Common myeloid progenitor, CD34-positive (primary cell): ENCODE measurements at places on chromosomes 5 and 9.
A peak's percentile ranks its signal among the peaks of the same experiment; 100 is the strongest.

DNA sequence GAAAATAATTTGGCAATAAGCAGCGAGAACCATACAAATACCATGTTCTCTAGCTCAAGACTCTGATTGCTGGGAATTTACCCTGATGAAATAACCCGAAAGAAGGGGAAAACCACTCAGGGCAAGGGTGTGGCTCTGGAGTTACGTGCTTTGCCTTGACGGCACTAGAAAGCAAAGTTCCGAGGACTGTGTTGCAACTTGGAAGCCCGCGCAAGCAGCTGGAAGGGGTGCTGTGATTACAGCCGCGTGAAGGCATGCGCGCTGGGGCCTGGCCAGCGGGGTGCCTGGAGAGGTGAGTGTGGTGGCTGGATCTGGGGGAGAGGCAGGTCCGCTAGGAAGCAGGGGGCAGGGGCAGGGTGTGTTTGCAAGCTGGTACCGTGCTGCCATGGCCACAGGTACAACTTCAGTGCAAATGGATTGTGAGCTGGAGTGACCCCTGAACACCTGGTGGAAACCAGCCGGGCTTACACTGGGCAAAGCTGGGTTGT lies 52.6 kb upstream of the CNOT6 start:
- no peak for DNase-seq

GRCh38 chr5:179765400-179765799 lies 28.4 kb upstream of the LTC4S start:
- DNase-seq: peak; percentile 46

DNA sequence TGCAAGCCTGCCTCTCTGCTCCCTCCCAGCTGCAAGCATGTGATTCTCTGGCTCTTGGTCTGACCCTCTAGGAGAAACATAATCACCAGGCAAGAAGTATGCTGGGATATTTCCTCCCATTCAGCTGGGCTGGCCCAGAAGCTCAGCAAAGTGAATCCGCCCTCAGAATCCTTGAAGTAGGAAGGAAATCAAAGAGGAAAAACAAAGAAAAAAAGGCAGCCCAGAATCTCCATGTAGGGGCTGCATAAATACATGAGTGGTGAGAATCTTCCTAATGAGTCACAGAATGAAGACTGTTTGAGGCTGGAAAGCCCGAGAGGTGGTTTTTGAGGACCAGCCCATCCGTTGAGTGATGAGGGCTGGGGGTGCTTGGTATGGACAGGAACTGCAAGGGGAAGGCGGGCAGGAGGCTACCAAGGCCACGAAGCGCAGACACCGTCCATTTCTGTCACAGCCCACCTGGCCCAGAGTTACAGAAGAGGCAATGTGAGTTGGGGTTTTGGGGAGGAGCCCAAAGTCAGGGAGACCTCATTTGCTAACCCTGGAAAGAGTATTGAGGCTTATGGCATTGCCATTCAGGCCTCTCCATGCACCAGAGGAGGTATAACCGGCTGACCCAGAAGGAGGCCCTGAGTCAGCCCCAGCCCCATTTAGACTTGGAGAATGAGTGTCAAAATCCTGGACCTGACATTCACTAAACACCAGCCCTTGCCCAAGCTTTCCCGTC lies 33.4 kb upstream of the TGFBR1 start:
- no peak for DNase-seq

DNA sequence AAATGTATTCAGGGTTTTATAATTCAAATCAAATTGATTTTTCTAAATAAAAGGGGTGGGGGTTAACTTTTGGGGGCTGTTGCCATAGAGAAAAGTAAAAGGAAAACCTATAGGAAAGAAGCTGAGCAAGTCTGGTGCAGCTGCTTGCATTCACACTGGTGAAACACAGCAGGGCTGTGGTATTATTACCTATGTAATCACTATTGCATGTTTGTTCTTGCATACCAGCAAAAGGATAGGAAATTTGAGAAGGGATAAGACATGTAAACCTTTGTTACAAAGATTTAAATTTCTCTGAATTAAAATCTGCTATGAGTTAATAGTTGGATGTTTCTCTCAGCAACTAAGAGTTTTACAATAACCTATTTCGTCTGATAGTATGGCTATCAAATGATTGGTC lies 346.7 kb downstream of the EFNA5 start:
- no peak for DNase-seq

- DNase-seq: no peak
Observed at GRCh38 chr5:16548115-16548514, 68.7 kb downstream of the RETREG1 start.

DNA sequence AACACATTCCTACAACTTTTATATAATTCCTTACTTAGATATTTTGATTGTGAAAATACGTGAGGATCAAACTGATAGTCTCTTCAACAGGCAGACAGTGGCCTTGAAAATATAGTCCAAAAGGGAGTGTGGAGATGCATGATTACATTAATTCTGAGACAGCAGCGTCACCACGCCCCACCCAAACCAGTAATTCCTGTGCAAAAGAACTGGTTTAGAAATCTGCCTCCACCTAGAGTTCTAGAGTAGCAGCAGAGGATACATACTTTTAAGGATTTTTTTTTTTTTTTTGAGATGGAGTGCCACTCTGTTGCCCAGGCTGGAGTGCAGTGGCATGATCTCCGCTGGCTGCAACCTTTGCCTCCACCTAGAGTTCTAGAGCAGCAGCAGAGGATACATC lies 1.6 kb upstream of the TUT7 start:
- DNase-seq: no peak

DNA sequence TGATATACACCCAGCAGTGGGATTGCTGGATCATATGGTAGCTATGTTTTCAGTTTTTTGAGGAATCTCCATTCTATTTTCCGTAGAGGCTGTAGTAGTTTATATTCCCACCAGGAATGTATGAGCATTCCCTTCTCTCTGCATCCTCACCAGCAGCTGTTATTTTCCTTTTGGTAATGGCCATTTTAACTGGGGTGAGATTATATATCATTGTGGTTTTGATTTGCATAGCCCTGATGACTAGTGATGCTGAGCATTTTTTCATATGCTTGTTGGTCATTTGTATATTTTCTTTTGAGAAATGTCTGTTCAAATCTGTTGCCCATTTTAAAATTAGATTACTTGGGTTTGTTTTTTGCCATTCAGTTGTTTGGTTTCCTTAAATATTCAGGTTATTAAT lies 11.2 kb upstream of the PPIC start:
- no peak for DNase-seq

DNA sequence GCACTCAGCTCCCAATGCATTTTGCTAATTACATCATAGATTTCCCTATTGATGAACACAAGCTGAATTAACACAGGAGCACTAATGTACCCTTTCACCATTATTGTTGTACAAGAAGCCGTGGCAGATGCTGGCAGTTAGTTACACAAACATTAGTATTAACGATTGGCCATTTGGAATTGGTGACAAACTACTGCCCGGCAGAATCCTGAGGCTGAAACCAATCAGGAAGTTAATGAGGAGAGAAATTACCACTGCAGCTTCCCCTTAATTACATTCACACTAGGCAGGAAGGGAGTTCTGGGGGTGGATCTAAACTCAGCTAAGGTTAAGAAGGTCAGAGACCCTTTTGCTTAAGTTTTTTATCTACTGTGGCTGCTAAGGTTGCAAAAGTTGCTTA lies 9.6 kb upstream of the DMRT3 start:
- no peak for DNase-seq

- no peak for DNase-seq
Observed at GRCh38 chr5:176535664-176536131, 1.5 kb downstream of the RNF44 start.
